ENCODE measurements at places on chromosomes 11 and 22.

- no peak for DNase-seq
Observed at GRCh38 chr11:92035488-92035887, 189.1 kb upstream of the FAT3 start.

DNA sequence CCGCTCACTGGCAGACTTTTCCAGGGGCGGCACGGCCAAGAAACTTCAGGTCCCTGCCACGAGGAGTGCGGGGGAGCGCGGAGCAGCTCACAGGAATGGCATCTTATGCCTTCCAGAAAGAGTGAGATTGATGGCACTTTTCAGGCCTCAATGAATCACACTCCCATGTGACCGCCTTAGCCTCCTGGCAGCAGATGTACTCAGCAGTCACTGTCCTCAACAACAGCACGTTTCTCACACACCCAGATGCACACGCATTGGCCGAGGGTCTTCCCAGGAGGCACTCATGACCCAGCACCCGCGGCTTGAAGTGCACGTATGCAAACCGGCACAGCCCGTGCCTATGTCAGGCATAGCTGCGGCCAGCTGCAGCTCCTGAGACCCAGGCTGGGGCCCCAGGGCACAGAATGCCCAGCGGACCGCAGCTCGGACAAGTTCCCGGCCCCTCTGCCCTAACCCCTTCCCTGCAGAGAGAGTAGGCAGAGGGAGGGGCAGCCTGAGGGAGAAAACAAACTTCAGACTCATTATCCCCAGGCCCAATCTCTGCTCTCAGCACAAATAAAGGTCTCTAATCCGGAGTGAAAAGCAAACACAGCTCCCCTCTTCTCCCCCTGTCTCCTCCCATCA, 48.3 kb downstream of the RPUSD4 start:
- no peak for DNase-seq

DNA sequence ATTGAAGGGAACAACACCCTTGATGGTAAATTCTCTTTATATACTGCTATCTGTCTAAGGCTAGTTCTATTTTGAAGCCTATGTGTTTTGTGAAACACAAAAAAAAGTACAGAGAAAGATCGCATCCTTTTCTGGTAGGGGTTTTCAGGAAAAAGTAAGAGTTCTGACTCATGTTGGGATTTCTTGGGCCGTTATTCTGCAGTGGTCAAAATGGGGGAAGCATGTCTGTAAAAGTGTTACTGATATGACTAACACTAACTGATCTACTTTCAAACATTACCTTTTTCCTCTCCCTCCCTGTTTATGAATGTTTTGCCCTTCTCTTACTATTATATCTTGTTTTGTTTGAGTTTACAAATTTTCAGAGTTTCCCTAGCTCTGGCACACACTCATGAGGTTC, 53.9 kb downstream of the CTNND1 start:
- DNase-seq, result no peak

DNA sequence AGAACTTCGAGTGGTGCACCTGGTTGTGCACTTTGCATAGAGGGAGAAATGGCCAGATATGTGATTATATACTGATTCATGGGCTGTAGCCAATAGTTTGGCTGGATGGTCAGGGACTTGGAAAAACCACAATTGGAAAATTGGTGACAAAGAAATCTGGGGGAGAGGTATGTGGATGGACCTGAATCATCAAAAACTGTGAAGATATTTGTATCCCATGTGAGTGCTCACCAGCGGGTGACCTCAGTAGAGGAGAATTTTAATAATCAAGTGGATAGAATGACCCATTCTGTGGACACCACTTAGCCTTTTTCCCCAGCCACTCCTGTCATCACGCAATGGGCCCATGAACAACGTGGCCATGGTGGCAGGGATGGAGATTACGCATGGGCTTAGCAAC, 48.0 kb upstream of the NARS2 start:
- DNase-seq, result no peak

- no peak for DNase-seq
Observed at GRCh38 chr22:35605369-35605680, 11.8 kb downstream of the MB start.

GRCh38 chr11:76030968-76031590, 175.2 kb downstream of the WNT11 start:
- no peak for DNase-seq

- DNase-seq, result no peak
Observed at GRCh38 chr11:88469561-88470225, 132.2 kb upstream of the CTSC start.

DNA sequence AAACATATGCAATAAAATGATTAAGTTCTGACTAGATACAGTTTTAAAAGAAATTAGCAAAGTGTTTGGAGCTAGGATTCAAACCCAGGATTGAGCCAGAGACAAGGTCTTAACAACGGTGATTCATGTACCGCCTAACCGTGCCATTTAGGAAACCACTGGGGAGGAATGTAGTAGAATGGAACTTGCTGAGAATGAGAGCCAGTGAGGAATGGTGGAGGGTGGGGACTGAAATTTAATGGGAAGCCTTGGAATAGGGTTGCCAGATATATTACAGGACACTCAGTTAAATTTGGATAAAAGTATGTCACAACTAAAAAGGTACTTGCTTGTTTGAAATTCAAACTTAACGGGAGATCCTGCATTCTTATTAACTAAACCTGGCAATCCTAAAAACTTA, 30.4 kb upstream of the TMEM86A start:
- no peak for DNase-seq

GRCh38 chr11:91664521-91664920, 560.1 kb upstream of the FAT3 start:
- peak; percentile 73 for DNase-seq

DNA sequence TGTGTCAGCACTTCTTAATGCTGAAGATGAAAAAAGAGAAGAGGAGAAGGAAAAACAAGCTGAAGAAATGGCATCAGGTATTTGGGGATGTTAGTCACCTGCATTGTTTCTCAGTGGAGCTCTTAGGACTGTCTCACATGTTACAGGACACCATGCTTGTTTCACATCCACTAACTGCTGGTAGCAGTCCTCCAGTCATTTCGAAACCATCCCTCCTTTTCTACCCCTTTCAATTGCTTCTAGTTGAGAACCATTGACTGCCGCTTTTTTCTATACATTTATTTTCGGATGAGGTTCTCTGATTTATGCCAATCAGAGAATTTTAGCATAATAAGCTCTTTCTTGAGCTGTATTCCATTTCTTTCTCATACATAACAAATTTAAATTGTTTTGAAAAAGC, 21.5 kb downstream of the BIRC2 start:
- no peak for DNase-seq

DNA sequence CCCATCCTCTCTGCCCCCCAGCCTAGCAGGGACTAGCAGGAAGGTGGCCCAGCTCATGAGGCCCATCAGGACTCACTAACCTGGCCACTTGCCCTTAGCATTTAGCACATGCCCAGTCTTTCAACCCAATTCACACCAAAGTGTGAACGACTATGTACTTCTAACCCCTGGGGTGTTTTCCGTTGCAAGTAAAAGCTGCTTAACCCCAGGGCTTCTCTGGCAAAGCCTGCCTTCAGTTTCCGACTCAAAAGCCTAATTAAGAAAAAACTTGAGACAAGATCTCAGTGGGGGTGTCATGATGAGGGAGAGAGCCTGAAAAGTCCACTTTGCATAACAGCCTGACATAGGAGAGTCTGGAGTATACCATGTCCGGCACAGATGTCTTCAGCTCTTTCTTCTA, 347.8 kb downstream of the MN1 start:
- no peak for DNase-seq

DNA sequence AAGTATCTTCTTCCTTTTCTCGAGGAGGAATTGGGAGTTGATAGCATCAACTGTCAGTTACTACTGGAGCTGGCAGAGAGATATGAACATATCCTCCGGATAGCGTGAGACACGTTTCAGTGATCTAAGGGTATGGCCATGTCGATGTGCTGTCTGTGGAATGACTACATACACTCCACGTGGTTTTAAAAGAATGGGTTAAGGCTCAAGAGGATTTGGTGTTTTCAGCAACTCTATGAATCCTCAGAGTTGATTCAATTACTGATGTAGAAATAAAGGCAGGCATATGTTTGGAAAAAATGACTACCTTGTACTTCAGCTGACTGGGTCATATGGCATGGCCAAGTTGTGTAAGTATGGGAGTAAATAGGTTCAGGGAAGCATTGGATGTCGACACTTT, 22.9 kb downstream of the MMP13 start:
- no peak for DNase-seq

DNA sequence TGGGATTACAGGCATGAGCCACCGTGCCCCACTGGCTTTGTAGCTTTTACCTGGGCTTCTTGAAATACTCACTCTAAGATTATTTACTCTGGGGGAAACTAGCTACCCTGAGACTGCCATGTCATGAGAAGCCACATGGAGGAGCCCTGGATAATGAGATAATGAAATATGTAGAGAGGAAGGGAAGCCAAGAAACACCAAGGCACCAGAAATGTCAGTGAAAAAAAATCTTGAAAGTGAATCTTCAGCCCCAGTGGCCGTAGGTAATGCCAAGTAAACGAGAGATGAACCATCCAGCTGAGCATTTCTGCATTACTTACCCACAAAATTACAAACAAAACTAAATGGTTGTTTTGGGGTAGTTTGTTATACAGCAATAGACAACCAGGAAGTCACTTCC, 125.6 kb downstream of the APIP start:
- no peak for DNase-seq

- no peak for DNase-seq
Observed at GRCh38 chr11:2277008-2277346, 6.6 kb upstream of the ASCL2 start.

All from COR-L47 (cell line).